Hippocampal formation (tissue), 2 donors: ENCODE measurements at places on chromosomes 13 and 19.

DNA sequence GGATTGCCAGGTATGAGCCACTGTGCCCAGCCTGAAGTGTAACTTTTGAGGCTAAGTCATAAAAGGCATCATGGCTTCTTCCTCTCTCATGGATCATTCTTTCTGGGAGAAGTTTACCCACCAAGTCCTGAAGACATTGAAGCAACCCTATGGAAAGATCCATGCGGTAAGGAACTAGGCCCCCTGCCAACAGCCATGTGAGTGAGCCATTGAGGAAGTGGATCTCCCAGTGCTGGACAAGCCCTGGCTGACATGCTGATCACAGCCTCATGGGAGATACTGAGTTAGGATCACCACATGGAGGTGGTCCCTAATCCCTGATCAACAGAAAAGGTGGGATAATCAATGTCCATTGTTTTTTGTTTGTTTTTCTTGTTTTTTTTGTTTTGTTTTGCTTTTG, 3.3 kb upstream of the NUDT19 start:
- no peak for DNase-seq

DNA sequence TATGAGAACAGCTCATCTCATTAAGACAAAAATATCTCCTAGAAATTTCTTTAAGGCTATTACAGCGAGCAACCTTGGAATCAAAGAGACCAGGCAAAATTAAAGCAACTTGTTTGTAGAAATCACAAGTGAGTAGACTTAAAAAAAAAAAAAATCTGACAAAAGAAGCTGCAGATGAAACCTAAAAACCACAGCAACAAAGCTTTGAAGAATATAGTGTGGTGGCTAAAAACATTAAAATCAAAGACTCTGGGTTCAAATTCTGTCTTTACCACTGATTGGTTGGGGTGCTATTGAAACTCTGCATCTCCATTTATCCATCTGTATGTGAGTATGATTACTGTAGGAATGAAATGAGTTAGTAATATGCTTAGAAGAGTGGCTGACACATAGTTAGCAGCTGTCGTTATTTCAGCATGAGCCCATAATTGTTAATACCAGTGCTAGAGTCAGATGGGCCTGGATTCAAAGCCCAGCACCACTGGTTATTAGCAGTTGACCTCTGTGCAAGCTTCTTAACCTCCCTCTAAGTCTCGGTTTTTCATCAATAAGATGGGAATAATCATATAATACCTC, 157.6 kb downstream of the FOXO1 start:
- DNase-seq = no peak

DNA sequence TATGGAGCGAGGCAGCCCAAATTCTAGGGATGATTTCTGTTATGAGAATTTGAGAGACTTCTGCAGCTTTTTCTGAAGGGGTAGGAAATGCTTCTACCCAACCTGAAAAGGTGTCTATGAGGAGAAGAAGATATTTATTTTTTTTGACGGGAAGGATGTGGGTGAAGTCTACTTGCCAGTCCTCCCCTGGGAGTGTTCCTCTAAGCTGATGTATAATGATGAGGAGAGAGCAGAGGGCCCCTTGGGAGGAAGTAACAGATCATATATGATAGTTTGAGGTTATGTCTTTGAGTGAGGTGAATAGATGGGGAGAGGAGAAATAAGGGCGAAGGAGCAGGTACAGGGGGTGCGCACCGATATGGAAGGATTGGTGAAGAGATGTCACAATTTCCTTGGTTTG, 910.6 kb upstream of the SLITRK5 start:
- DNase-seq = no peak

- DNase-seq = no peak
Observed at GRCh38 chr19:48340995-48341394, 15.6 kb downstream of the EMP3 start.
